ENCODE measurements at places on chromosomes 6 and 20.

DNA sequence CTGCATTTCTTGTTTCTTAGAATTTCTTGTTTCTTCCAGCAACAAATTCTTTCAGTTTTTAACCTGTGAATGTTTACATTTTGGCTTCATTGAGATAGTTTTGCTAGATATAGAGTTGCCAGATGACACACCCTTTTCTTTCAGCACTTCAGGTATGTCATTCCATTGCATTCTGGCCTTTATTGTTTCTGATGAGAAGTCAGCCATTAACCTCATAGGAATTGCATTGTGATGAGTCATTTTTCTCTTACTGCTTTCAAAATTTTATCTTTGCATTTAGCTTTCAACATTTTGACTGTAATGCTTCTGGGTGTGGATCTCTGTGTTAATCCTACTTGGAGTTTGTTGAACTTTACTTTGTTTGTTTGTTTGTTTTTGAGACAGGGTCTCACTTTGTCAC, 440.3 kb upstream of the HS3ST5 start:
- no peak for DNase-seq

DNA sequence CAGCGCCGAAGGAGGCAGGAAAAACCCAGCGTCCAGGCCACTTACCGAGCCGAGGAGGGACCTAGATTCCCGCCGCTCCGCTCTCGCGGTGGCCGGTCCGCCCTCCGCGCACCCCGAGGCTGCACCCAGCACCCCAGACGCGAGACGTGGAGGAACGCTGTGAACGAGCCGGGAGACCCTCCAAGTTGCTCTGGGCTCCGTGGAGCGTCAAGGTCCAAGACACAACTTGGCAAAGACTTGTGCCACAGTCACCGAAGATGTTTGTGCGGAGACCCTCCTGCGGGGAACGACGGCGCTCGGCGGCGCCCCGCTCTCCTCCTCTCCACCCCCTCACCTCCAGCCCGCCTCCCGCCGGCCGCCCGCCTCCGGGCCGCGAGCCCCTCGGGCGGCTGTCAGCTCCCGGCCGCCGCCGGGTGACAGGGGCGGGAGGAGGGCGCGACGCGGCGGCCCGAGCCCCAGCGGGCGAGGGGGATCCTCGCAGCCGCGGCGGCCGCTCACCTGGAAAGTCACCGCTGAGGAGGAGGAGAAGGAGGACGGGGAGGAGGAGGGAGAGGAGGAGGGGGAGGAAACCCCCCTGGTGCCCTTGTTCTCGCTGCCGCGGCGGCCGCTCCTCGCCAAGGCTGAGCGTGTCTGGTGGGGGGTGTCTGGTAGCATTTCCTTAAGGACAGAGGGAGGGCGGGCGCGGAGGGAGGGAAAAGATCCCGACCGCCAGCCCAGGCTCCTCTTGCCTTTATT, 637 bp upstream of the HIVEP2 start:
- no peak for DNase-seq

DNA sequence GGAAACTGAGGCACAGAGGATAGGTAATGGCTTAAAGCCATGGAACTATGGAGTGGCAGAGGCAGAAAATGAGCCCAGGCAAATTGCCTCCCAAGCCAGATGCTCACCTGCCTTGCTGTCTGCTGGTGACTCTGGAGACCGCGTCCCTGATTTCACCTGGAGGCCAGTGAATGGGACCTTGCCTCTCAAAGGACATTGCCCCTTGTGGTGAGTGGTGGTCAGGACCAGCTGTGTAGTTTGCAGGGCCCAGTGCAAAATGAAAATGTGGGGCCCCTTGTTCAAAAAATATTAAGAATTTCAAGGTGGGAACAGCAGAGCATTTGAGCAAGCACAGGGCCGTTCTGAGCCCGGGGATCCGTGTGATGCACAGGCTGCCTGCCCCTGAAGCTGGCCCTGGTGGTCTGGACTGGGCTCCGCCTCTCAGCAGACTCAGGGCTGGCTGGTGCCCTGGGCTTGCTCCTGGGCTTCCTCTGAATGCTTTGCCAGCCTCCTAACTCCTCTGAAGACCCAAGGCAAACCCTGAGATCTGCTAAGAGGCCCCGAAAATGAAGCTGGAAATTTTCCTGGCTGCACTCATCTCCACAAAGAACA, 19.8 kb upstream of the KCNG1 start:
- DNase-seq, result no peak

GRCh38 chr6:80442366-80442765, 335.9 kb downstream of the BCKDHB start:
- DNase-seq, result no peak

- no peak for DNase-seq
These were observed 117.2 kb upstream of the NXT1 start for GRCh38 chr20:23233341-23233740.

DNA sequence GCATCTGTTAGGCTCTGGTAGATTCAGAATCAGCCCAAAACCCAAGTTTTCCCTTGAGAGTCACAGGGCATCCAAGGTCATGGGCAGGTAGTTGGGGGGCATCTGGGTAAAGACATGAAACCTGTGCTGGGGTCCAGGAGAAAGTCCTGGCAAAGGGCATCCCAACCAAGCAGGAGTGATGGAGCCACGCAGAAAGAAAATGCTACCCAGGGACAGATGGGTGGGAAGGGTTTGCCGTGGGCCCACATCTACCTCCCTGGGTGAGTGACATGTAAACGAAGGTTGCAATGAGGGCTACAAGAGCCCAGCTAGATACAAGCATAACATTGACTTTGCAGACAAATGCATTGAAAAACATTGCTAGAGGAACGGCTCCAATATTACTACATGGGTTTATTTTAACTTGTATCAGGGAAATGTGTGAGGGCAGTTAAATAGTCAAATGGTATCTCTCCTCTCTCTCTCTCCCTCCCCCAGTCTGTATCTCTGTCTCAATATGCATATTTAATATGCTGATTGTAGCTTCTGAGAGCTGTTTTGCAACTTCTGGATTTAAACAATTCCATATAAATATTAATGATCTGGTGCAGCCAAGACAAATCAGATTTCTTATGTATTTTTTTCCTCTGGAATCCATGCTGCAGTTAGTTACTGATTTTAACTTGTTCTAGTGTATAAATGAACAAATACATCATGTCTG, 135.7 kb downstream of the SYNDIG1 start:
- no peak for DNase-seq

DNA sequence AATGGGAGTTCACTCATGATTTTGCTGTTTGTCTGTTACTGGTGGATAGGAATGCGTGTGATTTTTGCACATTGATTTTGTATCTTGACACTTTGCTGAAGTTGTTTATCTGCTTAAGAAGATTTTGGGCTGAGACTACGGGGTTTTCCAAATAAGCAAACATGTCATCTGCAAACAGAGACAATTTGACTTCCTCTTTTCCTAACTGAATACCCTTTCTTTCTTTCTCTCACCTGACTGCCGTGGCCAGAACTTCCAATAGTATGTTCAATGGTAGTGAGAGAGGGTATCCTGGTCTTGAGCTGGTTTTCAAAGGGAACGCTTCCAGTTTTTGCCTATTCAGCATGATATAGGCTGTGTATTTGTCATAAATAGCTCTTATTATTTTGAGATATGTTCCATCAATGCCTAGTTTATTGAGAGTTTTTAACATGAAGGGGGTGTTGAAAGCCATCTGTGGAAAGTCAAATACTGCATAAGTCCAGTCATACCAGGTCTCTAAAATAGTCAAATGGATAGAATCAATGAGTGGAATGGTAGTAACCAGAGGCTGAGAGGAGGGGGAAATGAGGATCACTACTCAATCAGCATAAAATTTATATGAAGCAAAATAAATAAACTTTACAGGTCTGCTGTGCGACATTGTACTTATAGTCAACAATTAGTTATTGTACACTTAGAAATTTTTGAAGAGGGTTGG, 610.4 kb upstream of the ADGRB3 start:
- DNase-seq, result no peak

DNA sequence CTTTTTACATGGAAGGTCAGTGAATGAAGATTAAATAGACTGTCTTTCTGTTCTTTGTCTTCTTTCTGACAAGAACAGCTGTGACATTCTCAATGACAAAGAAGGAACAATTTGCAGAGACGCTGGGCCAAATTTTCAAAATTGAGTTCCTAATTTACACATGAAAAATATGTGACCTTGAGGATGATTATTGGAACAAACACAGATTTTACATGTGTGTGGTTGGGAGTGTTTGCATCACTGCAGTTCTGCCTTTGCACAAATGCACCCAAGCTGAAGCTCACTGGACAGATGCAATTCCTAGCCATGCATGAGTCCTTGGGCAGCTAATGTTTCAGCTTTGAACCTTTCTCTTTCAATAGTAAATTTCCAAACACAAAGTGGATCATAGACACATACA, 350.8 kb downstream of the QKI start:
- DNase-seq, result no peak

Measured in fibroblast of skin of left biceps (primary cell).